ENCODE measurements at places on chromosomes 1 and 21. TPM values are rescaled to one million over a fixed set of nuclear protein-coding genes. Genes with fewer than 3 reads are reported as not detected.

The LSS gene
- total RNA-seq: 80.6 TPM

The SMIM11 gene
- total RNA-seq: 3.6 TPM

The CHIA gene
- total RNA-seq: not detected

The FOXO6 gene
- not detected for total RNA-seq

The S100A12 gene
- not detected for total RNA-seq

The ESPN gene
- not detected for total RNA-seq

The IFNLR1 gene
- 4.0 TPM for total RNA-seq

The TRAF5 gene
- total RNA-seq: 19.4 TPM

The ATAD3A gene
- 42.0 TPM for total RNA-seq

The HTR1D gene
- total RNA-seq: not detected

The BTBD8 gene
- 9.3 TPM for total RNA-seq

The SLC26A9 gene
- 0.05 TPM for total RNA-seq

The CDCA8 gene
- 1.3 TPM for total RNA-seq

The TNFRSF4 gene
- total RNA-seq: not detected

The CNR2 gene
- total RNA-seq: not detected

The MAEL gene
- total RNA-seq: 0.65 TPM

The UBL4B gene
- total RNA-seq: not detected

The SCYL3 gene
- 10.3 TPM for total RNA-seq

The OR10J5 gene
- not detected for total RNA-seq

The VAV3 gene
- total RNA-seq: 4.7 TPM

The CA6 gene
- total RNA-seq: not detected

The RAB25 gene
- 43.9 TPM for total RNA-seq

The CACHD1 gene
- total RNA-seq: 3.3 TPM

The NTMT2 gene
- total RNA-seq: not detected

The PLA2G2D gene
- total RNA-seq: not detected

The FMN2 gene
- not detected for total RNA-seq

The AGRN gene
- total RNA-seq: 1,083 TPM

The LMOD1 gene
- 0.17 TPM for total RNA-seq

The ASCL5 gene
- total RNA-seq: not detected

The CNKSR1 gene
- 6.4 TPM for total RNA-seq

The SLFNL1 gene
- 0.65 TPM for total RNA-seq

The SPRR5 gene
- total RNA-seq: not detected

The FCAMR gene
- 3.6 TPM for total RNA-seq

The LAD1 gene
- total RNA-seq: 68.6 TPM

The ZBTB21 gene
- 9.0 TPM for total RNA-seq
